Activated CD4-positive, alpha-beta T cell treated with anti-CD3 and anti-CD28 coated beads, Interleukin-2, amount 50 U/mL, for 4 hours (primary cell): ENCODE measurements at places on chromosomes 2 and 18.

GRCh38 chr18:7737550-7737949 is 170.4 kb downstream of the PTPRM start:
- DNase-seq, result no peak

- DNase-seq, result no peak
These were observed 124.6 kb downstream of the ASXL3 start for GRCh38 chr18:33702625-33703024.

DNA sequence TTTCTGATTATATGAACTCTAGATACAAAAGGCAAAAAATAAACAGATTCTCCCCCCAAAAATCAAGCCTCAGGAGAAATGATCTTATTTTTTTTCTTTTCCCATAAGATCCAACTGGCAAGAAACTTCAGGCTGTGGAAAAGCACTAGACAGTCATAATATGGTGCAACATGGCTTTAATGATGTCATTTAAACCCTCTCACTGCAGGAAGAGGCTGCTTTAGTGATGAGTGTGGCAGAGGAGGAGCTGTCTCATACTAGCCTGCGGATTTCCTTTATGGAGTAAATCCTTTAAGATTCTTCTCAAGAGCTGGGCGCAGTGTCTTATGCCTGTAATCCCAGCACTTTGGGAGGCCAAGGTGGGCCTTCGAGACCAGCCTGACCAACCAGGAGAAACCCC is 83.3 kb upstream of the CD28 start:
- no peak for DNase-seq

DNA sequence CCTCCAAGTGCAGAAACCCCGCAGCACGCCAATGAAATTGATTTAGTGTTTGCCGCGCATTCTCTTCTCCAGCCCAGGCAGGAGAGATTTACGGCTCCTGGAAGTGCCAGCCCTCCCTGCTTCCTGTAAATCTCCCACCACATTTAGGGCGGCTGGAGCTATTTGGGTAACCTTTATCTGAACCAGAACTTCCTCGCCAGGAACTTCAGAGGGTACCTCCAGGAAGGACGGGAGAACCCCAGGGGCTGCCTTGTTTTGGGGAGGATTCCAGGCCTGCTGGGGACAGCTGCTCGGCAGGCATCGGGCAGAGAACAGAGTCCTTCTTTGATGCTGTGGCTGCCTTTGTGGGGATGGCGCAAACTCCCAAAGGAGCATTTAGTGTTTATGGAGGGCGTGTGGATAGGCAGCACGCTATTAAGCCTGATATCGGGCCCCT is 122.0 kb upstream of the MYCN start:
- DNase-seq, result no peak

DNA sequence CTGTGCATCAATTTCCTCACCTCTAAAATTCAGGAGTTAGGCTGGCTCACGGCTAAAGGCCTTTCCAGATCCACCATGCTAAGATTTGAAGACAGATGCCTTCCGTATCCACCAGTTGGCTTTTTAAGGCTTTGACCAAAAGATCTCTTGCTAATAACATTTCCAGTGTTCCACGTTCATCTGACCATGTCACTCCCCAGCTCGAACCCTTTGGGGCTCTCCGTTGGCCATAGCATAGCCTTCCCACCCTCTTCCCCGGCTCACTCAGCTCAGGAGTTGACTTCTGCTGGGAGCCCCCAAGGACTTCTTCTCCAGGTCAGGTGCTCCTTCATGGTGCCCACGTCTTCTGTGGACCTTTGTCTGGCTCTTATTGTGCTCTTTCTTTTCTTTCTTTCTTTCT is 53.3 kb downstream of the MYCN start:
- no peak for DNase-seq

- DNase-seq, result no peak
These were observed 5.0 kb downstream of the SLC66A3 start for GRCh38 chr2:11160256-11160655.

GRCh38 chr2:88637464-88637863 is 10.2 kb upstream of the EIF2AK3 start:
- DNase-seq, result no peak

GRCh38 chr2:128779301-128780095 is 460.8 kb upstream of the HS6ST1 start:
- DNase-seq, result no peak

DNA sequence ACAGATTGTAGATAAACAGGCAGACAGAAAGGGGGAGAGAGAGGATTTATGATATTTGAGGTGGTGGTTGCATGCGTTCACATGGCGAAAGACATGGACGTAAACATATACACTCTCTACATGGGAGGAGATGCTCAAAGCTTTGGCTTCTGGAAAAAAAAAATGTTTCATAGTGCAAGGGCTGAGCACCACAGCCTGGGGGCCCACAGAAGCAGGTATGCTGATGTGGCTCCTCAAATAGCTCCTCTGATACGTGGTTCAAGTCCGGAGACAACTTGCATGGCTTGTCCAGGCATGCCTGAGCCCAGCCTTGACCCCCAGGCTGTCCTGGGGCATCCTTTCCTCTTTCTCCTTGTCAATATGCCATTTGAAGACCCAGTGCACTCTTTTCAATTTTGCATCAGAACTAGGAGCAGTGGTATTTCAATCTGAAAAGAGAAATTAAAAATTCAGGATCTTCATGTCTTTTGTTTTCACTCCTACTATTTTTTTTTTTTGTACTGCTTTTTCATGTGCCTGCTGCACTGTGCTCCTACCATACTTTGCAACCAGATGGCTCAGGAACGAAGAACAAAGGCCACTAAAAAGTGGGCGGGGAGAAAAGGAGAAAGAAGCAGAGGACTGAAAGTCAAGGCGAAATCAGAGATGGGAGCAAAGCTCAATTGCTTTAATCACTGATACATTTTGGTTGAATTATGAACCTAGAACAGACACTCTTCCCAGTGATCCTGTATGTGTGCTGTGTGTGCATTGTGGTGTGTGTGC is 495.7 kb upstream of the TCF4 start:
- no peak for DNase-seq
